ENCODE measurements at places on chromosomes 3 and 15.

DNA sequence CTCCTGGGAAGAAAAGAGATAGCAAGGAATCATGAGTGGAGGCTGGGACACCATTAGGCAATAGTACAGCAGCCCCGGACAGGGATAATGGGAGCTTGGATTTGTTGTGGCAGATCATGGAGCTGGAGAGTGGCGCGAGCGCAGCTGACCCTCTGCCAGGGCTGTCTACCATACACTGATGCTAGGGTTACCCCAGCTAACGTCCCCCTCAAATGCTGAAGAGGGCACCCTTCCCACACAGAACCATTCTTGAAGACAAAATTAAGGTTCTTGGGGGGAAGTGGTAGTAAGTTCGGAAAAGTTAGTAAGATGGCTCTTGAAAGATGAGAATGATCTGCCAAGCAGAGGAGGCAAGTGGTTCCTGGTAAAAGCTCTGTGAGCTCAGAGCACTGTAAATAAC, 61.1 kb downstream of the ST3GAL6 start:
- DNase-seq = no peak

GRCh38 chr15:63403254-63403945, 21.8 kb upstream of the CA12 start:
- DNase-seq = no peak

- no peak for DNase-seq
Measured at GRCh38 chr3:100098784-100099070, 15.6 kb downstream of the FILIP1L start.

- DNase-seq = no peak
Measured at GRCh38 chr3:14275962-14276909, 97.6 kb downstream of the LSM3 start.

GRCh38 chr3:145519398-145520047, 641.5 kb downstream of the PLOD2 start:
- no peak for DNase-seq

DNA sequence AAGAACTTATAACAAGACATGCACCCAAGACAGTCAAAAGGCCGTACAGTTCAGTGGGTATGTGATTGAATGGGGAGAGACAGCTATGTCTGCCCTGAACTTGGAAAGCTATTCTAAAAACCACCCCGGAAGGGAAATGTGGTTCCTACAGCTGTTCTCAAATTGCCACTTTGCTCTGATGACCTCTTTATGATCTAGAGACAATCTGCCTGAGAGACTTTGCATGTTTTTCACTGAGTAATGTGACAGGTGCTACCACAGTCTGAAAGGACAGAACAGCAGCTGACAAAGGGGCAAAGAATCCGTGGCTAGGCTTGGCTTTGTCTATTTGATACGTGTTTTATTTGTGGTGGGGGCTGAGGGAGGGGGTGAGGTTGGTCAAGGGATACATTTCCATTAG, 148.3 kb upstream of the NPHP3 start:
- DNase-seq = no peak

DNA sequence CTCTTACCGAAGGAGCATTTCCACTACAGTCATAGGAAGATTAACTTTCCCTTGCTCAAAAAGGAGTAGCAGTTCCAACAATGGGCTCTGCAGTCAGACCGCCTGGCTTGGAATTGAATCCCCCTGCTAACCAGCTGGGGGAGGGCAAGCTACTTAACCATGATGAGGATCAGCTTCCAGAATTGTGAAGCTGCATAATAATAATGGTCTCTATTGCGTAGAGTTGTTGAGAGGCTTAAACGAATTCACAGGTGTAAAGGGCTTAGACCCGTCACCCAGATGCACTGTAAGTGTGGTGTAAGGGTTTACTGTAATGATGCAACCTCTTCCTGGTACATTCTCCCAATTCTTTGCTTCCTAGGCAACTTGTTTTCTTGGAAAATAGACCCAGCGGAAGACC, 185.2 kb upstream of the RGMA start:
- no peak for DNase-seq

All from brain microvascular endothelial cell (primary cell).